Globus pallidus (tissue), 1 donor: ENCODE measurements at places on chromosomes 16 and 17.
A peak's percentile ranks its signal among the peaks of the same experiment; 100 is the strongest.

GRCh38 chr16:340370-341091, 12.0 kb downstream of the AXIN1 start:
- no peak for DNase-seq

GRCh38 chr16:6057821-6058220, 960.2 kb upstream of the EEF2KMT start:
- no peak for DNase-seq

DNA sequence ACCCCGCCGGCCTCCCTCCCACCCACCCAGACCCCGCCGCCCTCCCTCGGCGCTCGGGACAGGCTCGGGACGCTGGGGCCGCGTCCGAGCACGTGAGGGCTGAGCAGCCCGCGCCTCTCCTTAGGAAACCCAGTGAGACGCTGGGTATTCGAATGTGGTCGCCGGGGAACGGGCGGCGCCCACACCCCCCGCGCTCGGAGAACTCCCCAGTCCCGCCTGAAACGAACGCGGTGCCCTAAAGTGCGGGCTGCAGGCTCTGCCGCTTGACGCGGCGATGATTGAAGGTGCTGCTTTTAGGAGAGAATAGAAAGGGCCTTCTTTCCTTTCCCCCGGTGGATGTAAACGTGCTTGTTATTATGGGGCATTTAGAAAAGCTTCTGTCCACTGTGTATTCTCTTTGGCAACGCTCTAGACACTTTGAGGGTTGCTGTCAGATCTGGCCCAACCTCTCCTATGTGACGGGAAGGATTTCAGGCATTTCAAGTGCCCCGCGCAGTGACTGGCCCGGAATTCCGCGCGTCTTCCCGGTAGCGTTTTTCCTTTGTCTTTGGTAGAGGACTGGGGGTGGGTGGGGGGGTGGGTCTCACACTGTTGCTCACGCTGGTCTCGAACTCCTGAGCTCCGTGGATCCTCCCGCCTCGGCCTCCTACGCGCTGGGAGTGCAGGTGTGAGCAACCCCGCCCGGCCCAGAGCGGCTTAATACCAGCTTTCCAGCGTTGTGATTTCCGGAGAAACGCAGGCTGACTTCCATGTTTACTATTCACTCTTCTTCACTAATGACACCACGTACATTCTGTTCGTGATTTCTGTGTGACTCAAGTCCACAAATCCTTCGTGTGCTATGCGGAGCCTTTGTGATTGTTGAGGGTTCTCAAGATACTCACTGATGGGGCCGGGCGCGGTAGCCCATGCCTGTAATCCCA, 21.8 kb upstream of the FOXK2 start:
- DNase-seq, result no peak

- DNase-seq, result peak; percentile 55
These were observed 159.9 kb upstream of the GSE1 start for GRCh38 chr16:85453194-85453678.

GRCh38 chr17:67315865-67316264, 50.5 kb downstream of the PSMD12 start:
- DNase-seq, result no peak

- peak; percentile 41 for DNase-seq
These were observed 116.6 kb downstream of the ZNF18 start for GRCh38 chr17:11880714-11881113.

- DNase-seq, result no peak
These were observed 2.2 kb downstream of the GSPT1 start for GRCh38 chr16:11913425-11914079.

DNA sequence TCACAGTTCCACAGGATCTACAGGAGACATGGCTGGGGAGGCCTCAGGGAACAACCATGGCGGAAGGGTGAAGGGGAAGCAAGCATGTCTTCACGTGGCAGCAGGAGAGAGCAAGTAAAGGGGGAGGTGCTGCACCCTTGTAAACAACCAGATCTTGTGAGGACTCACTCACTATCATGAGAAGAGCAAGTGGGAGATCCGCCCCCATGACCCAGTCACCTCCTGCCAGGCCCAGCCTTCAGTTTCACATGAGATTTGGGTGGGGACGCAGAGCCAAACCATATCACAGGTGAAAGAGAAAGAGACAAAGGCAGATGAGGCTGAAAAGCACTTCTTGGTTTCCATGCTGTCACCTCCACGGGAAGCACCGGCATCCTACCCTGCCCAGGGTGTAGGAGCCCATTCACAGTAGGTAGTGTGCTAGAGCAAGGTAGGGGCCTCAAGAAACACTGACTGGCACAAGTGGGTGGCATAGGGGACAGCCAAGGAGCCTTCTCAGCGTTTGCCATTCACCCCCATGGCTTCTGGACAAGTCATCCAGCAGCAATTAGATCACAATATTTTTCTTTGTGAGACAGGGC, 6.6 kb downstream of the NARF start:
- no peak for DNase-seq

- no peak for DNase-seq
These were observed 219.7 kb downstream of the SPECC1 start for GRCh38 chr17:20228860-20229259.

DNA sequence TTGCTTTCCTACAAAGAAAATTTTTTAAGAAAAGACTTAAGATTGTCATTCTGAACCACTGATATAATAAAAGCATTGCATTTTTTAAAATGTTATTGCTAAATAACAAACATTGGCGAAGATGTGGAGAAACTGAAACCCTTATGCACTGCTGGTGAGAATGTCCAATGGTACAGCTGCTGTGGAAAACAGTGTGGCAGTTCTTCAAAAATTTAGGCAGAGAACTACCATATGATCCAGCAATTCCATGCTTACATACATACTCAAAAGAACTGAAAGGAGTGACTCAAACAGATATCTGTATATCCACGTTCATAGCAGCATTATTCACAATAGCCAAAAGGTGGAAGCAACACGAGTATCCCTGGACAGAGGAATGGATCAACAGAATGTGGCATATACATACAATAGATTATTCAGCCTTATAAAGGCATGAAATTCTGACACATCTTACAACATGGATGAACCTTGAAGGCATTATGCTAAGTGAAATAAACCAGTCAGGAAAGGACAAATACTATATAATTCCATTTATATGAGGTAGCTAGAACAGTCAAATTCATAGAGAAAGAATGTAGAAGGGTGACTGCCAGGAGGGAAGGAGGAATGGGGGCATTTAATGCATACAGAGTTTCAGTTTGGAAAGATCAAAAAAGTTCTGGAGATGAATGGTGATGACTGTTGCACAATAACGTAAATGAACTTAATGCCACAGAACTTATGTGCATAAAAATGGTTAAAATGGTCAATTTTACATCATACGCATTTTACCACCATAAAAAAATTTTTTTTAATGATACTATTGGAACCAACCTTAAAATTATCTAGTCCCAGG, 92.1 kb downstream of the CACNG1 start:
- no peak for DNase-seq

- DNase-seq, result no peak
These were observed 32.0 kb upstream of the SNN start for GRCh38 chr16:11636172-11636721.

GRCh38 chr17:12118617-12119016, 97.9 kb downstream of the MAP2K4 start:
- no peak for DNase-seq

GRCh38 chr17:57674894-57675293, 70.2 kb downstream of the CCDC182 start:
- DNase-seq, result peak; percentile 52
